ENCODE measurements at places on chromosomes 2 and 18.

- DNase-seq, result no peak
Measured at GRCh38 chr18:56803051-56803450, 151.9 kb downstream of the WDR7 start.

DNA sequence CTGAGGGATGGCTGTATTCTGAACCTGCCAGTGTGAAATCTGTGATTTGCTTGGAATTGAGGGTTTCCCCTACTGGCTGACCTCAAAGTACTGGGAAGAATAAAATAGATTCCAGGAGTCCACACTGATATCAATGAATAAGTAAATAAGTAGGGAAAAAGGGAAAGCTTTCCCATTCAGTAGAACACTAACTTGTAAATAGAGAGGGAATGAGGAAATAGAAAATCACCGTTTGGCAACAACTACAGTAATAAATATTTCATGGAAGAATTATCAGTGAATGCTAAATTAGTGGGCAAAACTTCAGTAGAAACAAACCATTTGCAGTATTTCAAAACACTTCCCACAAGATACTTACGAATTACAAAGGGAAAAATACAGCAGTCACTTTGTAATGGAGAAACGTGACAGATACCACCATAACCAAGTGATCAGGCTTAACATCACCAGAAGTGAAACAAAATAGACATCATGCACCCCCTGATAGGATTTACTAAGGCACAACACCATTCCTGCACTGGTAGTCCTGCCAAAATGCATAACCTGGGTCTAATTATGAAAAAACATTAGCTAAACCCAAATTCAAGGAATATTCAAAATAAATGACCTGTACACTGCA is 88.5 kb downstream of the ICA1L start:
- DNase-seq, result no peak

DNA sequence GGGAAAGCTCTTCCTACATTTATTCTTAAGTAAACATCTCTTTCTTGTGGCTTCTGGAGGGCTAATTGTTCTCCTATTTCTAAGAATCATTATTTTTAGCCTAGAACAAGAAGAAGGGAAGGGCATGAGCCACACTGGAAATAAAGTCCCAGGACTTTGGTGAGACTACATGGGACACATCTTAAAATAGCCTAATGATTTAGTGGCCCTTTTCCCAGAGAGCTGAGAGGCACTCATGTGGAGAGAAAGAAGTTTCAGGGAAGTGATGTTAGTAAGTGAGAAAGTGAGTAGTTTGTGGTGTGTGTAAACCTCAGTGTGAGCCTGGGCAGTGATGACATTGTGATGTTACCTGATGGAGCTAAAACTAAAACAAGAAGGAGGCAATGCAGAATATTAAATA is 14.6 kb downstream of the ITGA4 start:
- DNase-seq, result no peak

DNA sequence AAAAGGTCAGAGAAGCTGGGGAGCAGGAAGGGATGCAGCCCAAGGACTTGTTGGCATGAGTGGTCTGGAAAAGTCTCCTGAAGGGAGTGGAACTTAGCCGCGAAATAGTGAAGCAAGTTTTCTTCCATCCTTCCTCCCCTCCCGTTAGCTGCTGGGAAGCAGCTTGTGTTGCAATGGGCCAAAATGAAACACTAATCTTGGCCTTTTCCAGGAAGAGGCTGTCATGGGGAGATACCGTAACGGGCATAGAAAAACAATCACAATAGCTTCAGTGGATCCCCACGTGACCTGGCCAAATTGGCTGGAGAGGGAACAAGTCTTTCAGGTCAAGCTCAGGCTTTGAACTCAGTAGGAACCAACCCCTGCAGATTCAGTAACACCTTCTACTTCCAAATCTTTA is 49.3 kb downstream of the SEMA4F start:
- no peak for DNase-seq

GRCh38 chr2:140248623-140249022 is 1468.4 kb upstream of the NXPH2 start:
- DNase-seq, result no peak

- no peak for DNase-seq
Measured at GRCh38 chr18:44035554-44035953, 645.1 kb upstream of the SETBP1 start.

GRCh38 chr2:133433455-133434451 is 134.5 kb downstream of the NCKAP5 start:
- no peak for DNase-seq

DNA sequence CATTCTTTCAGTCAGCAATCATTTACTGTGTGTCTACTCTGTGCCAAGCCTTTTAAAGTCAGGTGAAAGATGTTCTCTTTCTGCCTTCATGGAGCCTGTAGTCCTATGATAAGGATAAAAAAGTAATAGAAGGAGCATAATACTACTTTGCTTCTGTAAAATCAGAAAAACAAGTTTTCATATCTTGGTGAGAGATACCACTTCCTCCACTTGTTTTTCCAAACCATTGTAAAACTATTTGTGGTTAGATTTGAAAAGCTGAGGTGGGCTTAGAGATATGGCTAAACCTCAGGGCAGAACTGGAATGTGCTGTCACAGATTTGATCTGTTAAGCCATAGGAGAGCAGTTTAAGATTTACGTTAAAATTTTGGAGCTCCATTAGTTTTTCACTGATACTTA is 104.7 kb upstream of the FAM117B start:
- no peak for DNase-seq

GRCh38 chr18:48655508-48655907 is 116.7 kb downstream of the CTIF start:
- no peak for DNase-seq

Measured in stimulated activated CD8-positive, alpha-beta memory T cell treated with anti-CD3 and anti-CD28 coated beads, Interleukin-2, amount 100 ng/mL, for 48 hours (primary cell).